Stimulated activated CD4-positive, alpha-beta T cell treated with anti-CD3 and anti-CD28 coated beads, Interleukin-12 subunit alpha, Interleukin-12 subunit beta, amount 100 ng/mL, for 4 hours (primary cell): ENCODE measurements at places on chromosomes 1 and 21.

DNA sequence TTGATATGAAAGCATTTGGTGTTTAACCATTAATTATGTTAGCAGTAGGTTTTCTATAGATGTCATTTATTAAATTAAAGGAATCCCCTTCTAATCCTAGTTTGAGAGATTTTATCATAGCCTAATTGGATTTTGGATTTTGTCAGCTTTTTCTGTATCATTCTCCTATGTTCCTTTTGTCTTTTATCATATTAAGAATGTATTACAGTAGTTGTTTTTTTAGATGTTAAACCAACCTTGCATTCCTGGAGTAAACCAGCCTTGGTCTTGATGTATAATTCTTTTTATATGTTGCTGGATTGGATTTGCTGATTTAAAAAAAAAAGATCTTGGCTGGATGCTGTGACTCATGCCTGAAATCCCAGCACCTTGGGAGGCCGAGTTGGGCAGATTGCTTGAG, 5.6 kb downstream of the SETDB1 start:
- no peak for DNase-seq

DNA sequence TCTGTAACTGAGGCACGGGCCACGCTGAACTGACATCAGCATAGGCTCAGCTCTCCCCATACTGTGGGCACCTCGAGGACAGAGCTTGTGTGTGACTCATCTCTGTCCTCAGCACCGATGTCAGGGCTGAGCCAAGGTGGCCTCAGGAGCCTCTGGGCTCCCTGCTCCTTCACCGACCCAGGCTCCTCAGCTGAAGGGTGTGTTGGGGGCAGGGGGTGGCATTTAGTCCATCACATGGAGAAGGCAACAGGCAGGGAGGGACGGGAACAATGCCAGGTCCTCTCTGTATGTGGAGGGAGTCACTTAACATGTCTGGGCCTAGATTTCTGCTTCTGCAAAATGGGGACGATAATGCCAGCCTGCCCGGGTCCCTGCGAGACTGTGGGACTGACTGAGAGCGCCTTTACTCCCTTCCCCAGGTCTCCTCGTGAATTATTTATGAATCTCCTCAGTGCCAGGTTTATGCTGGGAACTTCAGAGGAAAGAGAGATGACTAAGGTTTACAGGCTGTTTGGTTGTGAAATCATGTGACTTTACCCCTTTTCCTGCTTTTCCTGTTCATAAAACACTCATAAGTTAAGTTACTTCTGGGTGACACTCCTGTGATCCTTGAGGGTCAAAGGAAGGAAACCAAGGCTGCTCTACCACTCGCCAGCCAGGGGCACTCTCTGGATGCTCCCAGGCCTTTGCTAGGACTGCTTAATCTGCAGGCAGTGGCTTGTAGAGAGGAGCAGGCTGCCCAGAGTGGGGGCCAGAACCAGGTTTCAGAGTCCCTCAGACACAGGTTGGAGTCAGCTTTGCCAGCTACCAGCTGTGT, 16.2 kb downstream of the TTC39A start:
- no peak for DNase-seq

DNA sequence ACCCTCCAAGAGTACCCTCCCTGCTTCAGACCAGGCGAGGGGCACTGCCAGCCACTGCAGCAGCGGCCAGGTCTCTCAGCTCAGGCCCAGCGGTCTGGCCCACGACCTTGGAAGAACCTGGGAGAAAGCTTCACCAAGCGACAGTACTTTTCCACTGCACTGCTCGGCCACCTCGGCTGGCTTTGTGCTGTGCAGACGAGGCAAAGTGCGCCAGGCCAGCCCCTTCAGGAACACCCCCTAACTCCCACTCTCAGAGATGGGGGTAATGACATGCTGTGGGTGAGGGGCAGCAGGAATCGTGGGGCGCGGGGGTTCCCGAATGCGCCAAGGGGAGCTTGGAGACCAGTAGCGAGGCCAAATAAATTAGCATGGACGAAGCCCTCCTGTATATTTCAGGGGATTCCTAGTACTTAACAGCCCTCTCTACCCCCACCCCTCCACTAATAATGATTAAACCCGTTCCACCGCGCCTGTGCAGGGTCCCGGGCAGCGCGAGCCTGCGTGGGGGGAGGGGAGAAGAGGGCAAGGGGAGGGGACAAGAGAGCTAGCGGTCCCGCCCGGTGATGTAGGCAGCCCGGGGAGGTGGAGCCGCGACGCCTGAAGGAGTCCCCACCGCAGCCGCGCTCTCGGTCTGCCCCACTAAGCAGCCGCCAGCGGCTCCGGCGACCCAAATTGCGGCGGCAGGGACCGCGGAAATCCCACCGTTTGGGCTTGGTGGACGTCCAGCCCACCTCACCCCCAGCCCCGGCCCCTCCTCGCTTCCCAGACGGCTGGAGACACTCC, at the start of gene FAM43B:
Gene FAM43B, plus strand, starts transcription at position 629 of the 783 bp plus-strand sequence. CDS start 401 bp downstream, outside the sequence.
- no peak for DNase-seq

GRCh38 chr1:3670823-3671265, 18.5 kb downstream of the TP73 start:
- DNase-seq, result no peak

GRCh38 chr1:34917017-34917416, 12.4 kb downstream of the DLGAP3 start:
- no peak for DNase-seq

DNA sequence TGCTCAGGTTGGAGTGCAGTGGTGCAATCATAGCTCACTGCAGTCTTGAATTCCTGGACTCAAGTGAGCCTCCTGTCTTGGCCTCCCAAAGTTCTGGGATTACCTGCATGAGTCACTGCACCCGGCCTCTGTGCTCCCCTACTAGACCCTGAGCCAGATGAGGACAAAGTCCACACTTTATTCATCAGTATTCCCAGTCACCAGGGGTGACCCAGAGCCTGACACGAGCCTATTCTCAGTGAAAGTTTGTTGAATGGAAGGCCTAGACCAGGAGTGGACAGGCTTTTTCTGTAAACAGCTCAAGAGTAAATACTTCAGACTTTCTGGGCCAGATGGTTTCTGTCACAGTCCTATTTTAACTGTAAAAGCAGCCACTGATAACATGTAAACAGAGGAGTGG, 68.2 kb downstream of the MAB21L3 start:
- no peak for DNase-seq

DNA sequence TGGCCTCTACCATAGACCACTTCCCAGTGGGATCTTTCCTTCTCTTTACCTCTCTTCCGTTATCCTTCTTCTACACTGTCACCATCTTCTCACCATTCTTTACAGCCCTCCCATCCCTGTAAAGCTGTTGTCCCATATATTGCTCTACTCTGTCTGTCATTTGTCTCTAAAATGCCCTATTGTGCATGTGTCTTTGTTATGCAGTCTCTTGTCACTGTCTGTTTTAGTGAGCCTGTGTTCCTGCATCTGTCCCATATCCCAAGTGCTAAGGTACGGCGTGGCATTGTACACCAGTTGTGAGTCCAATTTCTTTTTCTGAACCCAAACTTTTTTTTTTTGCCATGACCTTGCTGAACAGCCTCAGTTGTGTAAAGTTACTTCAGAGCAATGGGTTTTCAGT, 8.8 kb upstream of the ZBTB18 start:
- DNase-seq, result no peak

DNA sequence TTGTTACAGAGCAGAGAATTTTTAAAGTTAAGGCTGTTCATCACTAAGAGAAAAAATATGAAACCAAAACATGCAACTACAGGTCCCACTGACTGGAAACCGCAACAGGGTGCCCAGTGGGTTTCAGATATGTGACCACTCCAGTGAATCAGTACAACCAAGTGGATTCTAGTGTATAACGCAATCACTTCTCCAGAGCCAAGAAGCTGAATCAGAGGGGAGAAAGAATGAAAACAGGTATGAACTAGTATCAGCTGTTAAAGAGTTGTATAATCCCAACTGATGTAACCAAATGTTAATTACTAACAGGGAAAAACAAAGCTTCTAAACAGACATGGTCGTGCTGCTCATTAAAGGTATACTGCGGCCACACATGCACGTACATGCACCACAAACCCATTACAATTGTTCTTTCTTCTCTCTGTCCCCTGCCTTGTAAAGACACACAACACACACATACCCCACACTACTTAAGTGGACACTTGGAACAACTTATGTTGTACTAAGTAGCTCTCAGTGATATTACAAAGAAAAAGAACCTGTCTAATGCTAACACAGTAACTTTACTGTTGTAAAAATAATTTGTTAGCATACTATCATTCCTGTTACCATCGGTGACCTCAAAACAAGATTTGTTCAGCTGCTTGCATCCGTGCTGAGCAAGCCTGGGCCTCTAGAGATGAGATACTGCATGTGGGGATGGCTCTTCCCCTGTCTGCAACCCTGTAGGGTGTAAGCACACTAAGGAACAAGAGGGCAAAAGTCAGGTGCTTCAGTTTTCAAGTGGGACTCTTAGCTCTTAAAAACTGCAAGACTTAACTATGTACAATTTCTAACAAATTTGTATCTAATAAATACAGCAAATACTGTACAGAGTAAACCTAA, 74.2 kb downstream of the PTPN14 start:
- no peak for DNase-seq

DNA sequence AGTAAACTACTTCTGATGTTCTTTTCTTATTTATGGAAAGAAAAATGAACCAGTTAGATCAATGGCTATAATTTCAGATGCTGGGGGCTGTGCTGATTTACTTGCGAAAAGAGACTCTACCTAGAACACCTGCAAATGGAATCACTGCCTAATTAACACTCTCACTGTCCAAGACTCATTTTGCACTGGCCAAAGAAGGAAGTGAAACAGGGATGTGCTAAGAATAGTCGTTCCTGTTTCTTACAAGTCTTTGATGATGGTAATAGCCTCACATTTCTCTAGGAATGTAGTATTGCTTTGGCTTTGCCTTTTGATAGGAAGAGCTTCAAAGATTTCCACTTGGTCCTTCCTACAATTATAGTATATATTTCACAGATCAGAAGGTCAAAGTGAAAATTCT, 12.7 kb upstream of the TSNAX start:
- no peak for DNase-seq

DNA sequence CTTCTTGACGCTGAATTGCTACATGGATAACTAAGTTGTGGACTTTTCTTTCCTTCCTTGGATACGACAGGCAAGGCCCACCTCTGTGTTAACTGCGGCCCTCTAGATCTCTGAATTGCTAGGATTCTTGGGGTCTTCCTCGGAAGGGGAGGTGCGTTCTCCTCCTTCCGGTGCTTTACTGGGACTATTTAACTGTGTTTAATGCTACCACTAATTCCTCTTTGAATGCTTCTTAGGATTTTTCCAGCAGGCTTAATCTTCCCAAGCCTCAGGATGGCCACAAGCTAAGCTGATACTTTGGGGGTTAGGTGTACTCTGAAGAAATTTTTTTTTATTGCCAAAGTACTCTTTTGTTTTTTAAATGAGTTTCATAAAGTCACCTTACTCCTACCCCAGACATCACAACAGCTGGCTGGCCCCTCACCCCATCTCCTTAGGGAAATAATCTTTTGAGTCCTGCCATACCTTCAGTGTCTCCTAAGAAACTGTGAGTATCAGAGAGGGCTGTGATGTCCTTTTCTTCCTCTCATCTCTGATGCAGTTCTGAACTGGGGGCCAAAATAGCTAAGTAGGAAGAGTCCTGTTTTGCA, 21.4 kb downstream of the KIRREL1 start:
- DNase-seq, result no peak

- no peak for DNase-seq
Measured at GRCh38 chr1:192620071-192620635, 15.8 kb upstream of the RGS13 start.

DNA sequence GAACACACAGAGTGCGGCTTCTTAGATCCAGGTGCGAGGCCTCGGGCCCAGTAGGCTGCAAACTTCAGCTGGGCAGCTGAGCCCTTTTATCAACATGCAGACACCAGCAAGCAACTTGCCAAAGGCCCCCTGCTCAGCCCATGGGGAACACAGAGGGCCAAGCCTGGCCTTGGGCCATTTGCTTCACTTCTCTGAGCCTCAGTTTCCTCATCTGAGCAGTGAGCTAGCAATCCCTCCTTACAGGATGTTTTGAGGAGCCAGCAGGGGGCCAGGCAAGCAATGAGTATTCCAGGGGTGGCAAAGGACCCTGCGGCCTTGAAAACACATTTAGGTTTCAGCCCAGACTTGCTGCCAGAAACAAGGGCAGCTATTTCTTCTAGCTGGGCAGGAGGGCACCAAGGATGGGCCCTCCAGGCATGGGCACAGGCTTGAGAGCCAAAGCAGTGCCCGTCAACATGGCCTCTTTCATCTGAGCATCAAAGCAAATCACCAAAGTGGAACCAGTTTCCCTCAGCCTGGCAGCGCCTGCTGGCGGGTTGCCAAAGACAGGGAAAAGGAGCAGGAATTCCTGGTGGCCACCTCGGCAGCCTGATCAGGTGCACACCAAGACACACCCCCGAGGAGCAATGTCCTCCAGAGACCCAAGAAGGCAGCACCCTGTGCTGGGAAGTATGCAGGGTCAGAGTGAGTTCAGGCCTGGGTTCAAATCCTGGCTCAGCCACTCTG, 1.4 kb downstream of the MATN1 start:
- no peak for DNase-seq

GRCh38 chr1:119590393-119590792, 57.7 kb downstream of the ZNF697 start:
- DNase-seq, result no peak

DNA sequence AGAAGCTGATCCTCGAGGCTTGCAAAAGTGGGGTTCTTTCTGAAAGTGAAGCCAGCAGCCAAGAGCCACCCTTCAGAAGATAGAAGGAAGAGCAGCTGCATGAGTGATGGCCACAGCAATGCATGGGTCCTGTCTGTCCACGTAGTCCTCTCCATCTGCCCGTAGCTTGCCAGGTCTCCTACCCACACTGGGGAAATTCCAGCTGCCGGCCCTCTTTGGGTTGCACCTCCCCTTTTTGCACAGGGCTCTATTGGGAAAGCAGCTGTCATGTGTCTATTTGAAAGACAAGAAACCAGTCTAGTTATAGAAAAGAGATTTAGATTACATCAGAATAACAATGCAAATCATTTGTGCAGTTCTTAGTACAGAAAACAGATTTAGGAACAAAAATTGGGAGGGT, 204.4 kb downstream of the GIPC2 start:
- no peak for DNase-seq

- no peak for DNase-seq
Measured at GRCh38 chr21:34546542-34546941, 34.5 kb upstream of the KCNE1 start.

GRCh38 chr1:17600321-17600720, 60.8 kb downstream of the ARHGEF10L start:
- no peak for DNase-seq

GRCh38 chr1:230148126-230148652, 81.2 kb downstream of the GALNT2 start:
- DNase-seq, result no peak

GRCh38 chr1:38327559-38327973, 281.0 kb upstream of the POU3F1 start:
- DNase-seq, result no peak

DNA sequence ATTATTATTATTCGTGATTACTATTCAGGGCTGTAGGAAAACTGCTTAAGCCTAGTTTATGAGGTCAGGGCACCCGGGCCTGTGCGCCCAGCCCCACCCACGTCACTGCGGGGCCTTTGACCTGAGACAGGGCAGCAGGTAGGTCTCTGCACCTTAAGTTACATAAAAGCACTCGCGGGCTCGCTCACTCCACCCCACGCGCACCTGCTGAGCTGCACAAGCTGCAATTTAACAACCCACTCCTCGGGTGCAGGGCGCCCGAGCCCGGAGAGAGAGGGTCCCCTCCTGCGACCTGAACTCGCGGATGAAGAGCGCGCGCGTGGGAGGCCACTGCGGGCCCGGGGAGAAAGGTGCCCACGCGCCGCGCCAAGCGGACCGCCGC, 477 bp downstream of the ICMT start:
- DNase-seq, result peak; percentile 33

GRCh38 chr21:44800103-44800502, 1.5 kb downstream of the UBE2G2 start:
- no peak for DNase-seq
